ENCODE measurements at places on chromosomes 2 and 18.

- no peaks in the 10 kb centered on the region for H3K27me3 ChIP-seq
- no peak overlapping the region for H3K4me3 ChIP-seq
- no peaks in the 10 kb centered on the region for H3K36me3 ChIP-seq
- H3K27ac ChIP-seq, result no peak overlapping the region
- no peaks in the 10 kb centered on the region for H3K4me1 ChIP-seq
These were observed 43.3 kb upstream of the AAK1 start for GRCh38 chr2:69686813-69687212.

GRCh38 chr2:14355102-14355501 lies 277.4 kb upstream of the LRATD1 start:
- H3K4me1 ChIP-seq, result no peaks in the 10 kb centered on the region
- no peaks in the 10 kb centered on the region for H3K27me3 ChIP-seq
- H3K36me3 ChIP-seq, result no peaks in the 10 kb centered on the region
- no peak for DNase-seq
- no peak overlapping the region for H3K27ac ChIP-seq
- H3K4me3 ChIP-seq, result no peak overlapping the region

- no peak overlapping the region for H3K27ac ChIP-seq
- no peak overlapping the region for H3K4me3 ChIP-seq
These were observed 1.4 kb upstream of the CD226 start for GRCh38 chr18:69948919-69949537.

DNA sequence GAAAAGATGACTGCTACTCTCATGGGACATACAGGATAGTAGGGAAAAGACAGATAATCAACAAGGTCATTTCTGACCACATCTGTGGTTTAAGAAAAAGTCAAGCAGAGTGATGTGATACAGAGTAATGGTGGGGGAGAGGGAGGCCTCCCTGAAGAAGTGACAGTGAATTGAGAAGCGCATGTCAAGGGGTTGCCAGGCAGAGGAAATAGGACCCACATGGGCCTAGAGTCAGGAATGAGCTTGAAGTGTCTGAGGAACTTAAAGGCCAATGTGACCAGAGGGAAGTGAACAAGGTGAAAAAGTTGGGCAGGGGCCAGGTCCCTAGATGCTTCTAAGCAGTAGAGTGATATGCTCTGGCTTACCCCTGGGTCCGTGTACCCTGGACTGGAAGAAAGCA lies 113.5 kb upstream of the PPP1CB start:
- no peak overlapping the region for H3K4me3 ChIP-seq
- no peaks in the 10 kb centered on the region for H3K27me3 ChIP-seq
- no peaks in the 10 kb centered on the region for H3K36me3 ChIP-seq
- no peak overlapping the region for H3K27ac ChIP-seq
- DNase-seq, result no peak

- no peak overlapping the region for H3K27ac ChIP-seq
- H3K27me3 ChIP-seq, result no peaks in the 10 kb centered on the region
- DNase-seq, result no peak
- peaks cover 11% of the 10 kb centered on the region for H3K36me3 ChIP-seq
- H3K4me1 ChIP-seq, result peaks cover 10% of the 10 kb centered on the region
These were observed 9.3 kb downstream of the NCK2 start for GRCh38 chr2:105754011-105754410.

DNA sequence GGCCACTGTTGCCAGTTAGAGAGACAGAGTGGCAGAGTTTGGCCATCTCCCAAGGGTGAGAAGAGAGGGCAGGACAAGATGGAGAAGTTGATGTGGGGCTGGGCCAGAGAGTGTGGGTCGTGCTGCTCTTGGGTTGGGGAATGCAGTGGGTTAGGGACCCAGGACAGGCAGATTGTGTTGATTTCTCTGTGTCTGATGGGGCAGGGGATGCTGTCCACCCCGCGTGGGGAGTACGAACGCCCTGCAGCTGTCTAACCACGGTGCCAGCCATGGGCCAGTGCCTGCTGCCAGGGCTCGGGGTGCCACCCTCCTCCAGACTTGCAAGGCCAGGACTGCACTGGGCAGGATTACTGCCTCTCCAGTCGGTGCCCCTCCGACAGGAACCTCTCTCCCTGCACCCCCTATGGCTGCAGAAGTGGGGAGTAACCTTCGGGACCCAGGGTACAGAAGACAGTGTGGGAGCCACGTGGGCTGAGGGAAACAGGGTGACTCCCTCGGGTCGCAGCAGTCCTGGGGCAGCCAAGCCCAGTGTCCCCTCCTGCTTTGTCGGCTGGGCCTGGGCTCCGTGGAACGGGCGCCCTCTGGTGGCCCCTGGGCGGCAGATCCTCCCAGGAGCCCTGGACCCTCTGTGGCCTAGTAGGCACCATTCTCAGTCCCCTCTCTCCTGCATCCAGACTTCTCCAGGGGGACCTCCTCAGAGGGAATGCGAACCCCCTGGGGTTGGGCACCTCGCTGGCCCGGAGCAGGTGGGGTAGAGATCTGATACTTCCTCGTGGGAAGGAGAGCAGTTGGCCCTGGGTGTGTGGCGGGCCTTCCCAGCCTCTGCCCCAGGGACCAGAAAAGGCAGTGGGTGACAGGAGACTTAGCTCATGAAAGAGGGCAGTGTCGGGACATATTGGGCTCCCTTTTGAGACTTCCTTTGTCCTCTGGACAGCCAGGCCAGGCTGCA lies 2.7 kb downstream of the GPC1 start:
- H3K27me3 ChIP-seq, result peaks cover 13% of the 10 kb centered on the region
- peak overlapping the region; percentile 53 for H3K4me3 ChIP-seq
- peak; percentile 75 for DNase-seq

DNA sequence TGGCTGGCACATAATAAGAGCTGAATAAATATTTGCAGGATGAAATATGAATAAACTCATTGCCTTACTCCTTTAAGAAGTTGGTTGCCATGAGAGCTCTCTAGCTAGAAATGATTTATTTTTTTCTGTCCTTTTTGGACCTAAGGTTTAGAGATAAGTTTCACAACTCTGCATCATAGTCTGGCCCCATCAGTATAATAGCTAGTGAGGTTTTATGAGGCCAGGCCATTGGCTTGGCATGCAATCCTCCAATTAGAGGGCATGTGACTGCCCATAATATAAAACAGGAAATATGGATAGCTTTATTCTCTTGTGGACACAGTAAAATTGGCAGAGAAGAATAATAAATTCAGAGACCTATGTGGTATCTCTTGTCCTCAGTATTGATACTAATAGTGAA lies 26.2 kb upstream of the INSIG2 start:
- no peaks in the 10 kb centered on the region for H3K27me3 ChIP-seq
- no peaks in the 10 kb centered on the region for H3K4me1 ChIP-seq
- no peaks in the 10 kb centered on the region for H3K36me3 ChIP-seq
- DNase-seq, result no peak
- no peak overlapping the region for H3K4me3 ChIP-seq

DNA sequence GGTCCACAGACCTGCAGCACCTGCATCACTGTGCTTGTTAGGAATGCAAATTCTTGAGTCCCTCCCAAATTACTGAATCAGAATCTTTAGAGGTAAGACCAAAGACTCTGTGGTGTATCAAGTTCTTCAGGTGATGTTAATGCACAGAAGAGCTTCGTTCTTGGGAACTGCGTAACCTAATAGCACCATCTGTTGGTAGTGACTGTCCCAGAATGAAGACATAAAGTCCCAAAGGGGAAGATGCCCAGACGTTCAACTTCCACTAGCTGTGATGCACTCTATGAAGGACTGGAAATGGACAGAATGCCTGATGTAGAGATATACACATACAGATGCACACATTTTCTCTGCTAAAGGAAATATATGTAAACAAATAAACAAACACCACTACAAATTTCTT lies 576.0 kb downstream of the LRP1B start:
- no peak overlapping the region for H3K27ac ChIP-seq
- peak; percentile 34 for DNase-seq
- H3K4me1 ChIP-seq, result no peaks in the 10 kb centered on the region
- no peaks in the 10 kb centered on the region for H3K36me3 ChIP-seq
- H3K27me3 ChIP-seq, result no peaks in the 10 kb centered on the region

DNA sequence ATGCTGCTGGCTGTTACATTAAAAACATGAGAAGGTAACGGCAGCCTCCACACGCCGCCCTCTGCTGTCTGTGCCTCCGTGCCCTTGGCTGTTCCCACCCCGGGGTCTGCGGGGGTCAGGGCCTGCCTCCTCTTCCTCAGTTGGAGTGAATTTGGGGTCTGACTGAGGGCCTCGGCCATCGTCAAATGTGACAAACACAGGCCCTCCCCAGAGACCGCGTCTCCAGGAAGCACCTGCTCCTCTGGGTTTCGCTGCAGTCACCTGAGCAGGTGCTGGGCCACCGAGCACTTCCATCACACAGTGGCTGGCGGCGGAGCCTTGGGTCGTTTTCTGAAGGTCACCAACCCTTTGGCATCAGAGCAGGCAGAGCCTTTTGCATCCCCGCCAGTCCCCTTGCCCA lies 70.9 kb downstream of the NFATC1 start:
- H3K4me1 ChIP-seq, result no peaks in the 10 kb centered on the region
- H3K4me3 ChIP-seq, result no peak overlapping the region
- H3K27me3 ChIP-seq, result no peaks in the 10 kb centered on the region
- 0 out of 3 replicates have a peak, but pooled peaks cover 6% of the 10 kb centered on the region for H3K36me3 ChIP-seq
- no peak for DNase-seq

DNA sequence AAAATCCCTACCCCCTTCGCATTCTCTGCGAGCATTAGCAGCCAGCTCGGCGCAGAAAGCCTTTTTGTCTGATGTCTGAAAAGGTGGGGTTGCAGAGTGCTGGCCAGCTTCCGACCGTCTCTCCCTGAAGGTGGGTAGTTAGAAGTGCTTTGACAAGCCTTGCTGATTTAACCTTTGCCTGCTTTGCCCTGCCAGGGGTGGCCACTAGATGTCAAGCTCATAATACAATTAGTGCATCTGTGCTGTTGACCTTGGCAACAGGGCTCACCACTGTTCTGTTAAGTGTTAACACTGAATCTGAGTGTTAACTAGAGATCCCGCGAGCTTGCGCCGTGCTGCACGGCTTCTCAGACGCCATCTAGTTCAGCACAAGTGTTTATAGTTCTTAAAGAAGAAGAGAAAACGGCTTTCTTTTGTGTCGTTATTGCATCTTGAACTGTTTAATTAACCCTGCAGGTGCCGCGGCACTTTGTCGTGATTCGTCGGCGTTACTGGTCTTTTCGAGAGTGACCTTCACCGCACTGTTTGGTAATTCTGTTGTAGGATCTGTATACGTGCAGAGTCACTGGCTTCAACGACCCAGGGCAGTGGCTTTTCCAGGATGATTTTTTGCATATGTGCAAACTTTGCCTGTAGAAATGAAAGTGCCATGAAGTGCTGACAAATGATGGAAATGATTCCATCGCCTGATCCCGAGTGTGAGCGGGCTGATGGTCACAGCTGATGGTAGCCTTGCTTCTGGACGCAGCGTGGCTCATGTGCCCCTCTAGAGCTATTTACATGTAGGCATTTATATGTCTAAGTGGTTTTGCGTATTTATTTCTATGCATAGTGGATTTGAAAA lies 5.5 kb downstream of the SALL3 start:
- H3K27ac ChIP-seq, result no peak overlapping the region
- peak; percentile 81 for DNase-seq
- H3K4me3 ChIP-seq, result peak overlapping the region; percentile 60

DNA sequence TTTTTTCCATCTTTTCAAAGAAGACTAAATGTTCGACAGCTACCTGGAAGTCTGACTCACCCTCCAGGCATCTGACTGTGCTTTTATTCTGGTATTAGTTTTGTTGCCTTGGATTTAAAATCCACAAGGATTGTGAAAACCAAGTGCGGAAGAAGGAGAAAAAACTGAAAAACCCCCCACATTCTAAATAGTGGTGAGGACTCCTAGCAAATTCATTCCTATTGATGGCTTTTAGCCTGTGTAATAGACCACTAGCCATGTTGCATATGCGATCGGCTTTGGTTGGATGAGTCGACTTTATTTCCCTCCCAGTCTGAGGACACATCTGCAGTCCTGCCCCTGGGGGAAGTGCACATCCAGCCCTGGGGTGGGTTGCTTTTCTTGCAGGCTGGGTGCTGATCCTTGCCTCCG lies 16.9 kb downstream of the LDLRAD4 start:
- H3K27me3 ChIP-seq, result no peaks in the 10 kb centered on the region
- H3K4me3 ChIP-seq, result no peak overlapping the region
- H3K36me3 ChIP-seq, result no peaks in the 10 kb centered on the region
- H3K4me1 ChIP-seq, result no peaks in the 10 kb centered on the region

DNA sequence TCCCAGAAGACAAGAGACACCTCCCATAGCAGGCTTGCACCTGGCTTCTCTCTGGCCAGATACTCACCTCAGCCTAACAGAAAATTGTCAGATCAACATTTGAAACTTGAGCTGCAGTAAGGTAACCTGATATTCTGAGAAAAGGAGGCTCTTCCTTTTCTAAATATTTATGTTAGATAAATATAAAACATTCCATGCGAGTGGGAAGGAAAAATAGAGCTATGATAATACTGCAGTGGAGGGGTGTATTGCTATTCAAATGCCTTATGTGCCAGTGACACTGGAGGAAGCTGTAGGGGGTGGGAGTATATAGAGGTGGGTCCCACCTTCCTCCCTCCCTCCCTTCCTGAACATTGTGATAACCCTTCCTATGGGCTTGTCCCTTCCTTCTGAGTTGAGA lies 515.5 kb upstream of the CHAC2 start:
- peaks cover 3% of the 10 kb centered on the region for H3K4me1 ChIP-seq
- H3K4me3 ChIP-seq, result no peak overlapping the region
- H3K27ac ChIP-seq, result no peak overlapping the region
- H3K27me3 ChIP-seq, result no peaks in the 10 kb centered on the region
- no peak for DNase-seq

DNA sequence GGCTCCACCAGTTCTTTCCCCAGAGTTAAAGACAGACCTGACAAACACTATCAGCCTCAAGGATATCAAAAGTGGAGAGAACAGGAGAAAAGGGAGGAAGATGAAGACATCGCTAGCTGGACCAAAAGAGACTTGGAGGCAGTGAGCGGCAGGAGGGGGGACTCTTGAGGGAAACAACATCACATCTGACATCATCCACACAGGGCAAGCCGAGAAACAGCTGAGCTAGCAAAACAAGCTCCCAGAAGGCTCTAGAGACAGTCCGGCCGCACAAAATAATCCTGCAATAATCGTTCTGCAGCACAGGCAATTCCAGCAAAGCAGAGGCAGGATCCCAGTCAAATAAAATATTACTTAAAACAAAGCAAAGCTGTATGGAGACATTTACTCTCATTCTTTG lies 239.8 kb downstream of the EN1 start:
- no peaks in the 10 kb centered on the region for H3K27me3 ChIP-seq
- H3K4me3 ChIP-seq, result no peak overlapping the region
- no peak overlapping the region for H3K27ac ChIP-seq
- no peaks in the 10 kb centered on the region for H3K4me1 ChIP-seq
- no peak for DNase-seq

DNA sequence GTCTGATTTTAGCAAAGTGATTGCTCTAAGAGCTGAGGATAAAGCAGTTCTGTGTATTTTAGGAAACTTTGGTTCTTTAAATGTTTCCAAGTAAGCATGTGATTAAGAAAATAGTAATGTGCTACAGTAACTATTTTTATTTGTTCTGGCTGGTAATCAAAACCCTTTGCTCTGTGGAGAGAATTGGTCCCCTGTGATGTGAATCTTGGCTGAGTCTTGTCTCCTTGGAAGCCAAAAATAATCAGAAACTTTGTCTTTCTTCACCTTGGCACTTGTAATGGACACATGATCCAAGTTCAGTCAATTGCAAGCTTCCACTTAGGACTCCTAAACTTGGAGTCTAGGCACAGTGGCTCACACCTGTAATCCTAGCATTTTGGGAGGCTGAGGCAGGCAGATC lies 422.7 kb upstream of the CDH20 start:
- peaks cover 2% of the 10 kb centered on the region for H3K4me1 ChIP-seq
- H3K27ac ChIP-seq, result no peak overlapping the region
- no peaks in the 10 kb centered on the region for H3K27me3 ChIP-seq
- H3K4me3 ChIP-seq, result no peak overlapping the region
- no peak for DNase-seq
